ENCODE measurements at places on chromosomes 1 and 21.
A peak's percentile ranks its signal among the peaks of the same experiment; 100 is the strongest.

DNA sequence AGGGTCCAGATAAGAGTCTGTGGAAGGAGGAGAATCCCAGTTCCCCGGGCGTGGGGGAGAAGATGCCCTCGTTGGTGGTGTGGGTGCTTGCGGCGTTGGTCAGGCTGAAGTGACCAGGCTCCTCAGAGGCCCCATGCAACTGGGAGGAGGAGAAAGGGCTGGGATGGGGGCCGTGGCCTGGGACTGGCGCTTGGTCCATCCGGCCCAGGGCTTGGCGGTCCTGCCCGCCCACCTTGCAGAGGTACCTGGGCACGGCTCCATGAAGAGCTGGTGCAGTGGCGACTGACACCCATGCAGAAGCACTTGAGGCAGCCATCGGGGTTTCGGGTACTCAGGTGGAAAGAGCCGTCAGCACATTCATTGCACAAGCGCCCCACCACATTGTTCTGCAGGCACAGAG lies 60.8 kb downstream of the HSPG2 start:
- no peak for DNase-seq

DNA sequence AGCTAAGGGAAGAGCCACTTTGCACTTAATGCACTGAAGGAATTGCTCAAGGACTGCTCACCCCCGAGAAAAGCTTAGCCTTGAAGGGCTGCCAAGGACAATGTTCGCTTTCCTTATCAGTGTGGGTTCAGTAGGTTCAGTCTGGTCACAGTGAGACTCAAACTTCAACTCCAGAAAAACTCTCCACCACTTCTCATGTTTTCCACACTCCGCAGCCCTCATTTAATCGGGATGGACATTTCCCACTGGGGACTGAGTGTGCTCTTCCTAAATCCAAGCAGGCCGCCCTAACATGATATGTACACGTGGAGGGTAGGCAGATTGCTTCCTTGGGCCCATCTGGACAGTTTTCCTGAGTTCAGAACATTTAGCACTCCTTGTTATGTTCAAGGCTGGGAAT lies 19.5 kb downstream of the SUSD4 start:
- no peak for DNase-seq

DNA sequence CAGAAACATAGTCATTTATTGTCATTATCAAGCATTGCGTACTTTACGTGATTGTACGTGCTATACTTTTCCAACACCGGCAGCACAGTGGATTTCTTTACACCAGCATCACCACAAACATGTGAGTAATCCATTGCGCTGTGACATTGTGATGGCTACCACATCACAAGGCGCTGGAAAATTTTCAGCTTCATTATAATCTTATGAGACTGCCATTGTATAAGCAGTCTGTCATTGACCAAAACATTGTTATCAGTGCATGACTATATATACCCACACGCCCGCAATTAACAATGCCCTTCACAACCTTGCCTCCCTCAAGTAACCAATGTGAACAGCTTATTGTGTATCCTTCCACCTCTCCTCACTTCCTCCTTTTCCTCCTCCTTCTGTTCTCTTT lies 137.6 kb downstream of the ZZZ3 start:
- DNase-seq, result no peak

- no peak for DNase-seq
Measured at GRCh38 chr21:45104560-45104959, 30.2 kb downstream of the ADARB1 start.

DNA sequence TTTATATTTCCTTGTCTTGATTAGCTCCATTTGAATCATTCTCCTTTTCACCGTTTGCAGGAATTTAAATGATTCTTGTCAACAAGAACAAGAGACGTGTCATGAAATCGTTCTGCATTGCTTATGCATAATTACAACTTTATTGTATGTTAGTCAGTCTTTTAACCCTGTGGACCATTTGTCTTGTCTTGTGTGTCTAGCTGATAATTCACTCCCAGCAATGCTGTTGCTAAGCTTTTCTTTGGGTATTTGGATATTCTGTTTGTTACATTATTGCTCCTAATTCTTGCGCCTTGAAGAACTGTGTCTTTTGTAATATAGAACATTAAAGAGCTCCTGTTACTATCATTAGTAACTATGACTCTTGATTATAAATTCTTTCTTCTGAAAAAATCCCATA lies 311.9 kb downstream of the RYR2 start:
- DNase-seq, result no peak

DNA sequence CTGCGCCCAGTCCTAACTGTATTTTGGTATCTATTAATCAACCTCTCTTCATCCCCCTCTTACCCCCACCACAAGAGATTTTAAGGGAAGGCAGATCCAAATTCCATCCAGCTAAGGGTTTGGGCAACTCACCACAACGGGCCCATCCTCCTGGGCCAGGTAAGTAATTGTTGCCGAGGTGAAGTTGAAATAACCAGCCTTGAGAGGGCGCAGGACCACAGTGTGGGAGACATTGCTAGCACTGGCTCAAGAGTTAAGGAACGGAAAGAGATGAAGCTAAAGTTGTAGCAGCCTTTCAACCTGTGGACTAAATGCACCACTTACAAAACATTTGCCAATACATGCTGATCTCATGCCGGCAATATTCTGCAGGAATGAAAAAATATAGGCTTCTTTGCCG lies 5.9 kb downstream of the SSR2 start:
- DNase-seq, result no peak

DNA sequence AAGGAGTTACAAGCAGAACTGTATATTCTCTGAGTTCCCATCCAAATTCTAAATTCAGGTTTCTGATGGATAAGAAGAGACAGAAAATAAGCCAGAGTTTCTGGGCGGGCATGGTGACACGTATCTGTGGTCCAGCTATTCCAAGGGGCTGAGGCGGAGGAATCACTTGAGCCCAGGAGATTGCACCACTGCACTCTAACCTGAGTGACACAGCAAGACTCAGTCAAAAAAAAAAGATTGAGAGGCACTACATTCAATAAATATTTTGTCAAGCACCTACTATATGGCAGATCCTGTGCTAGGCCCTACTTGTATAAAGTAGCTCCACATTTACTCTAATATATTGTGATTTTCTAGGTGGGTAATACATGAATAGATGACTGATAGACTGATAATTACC lies 6.4 kb upstream of the FRRS1 start:
- DNase-seq, result no peak

GRCh38 chr1:51738681-51739080 lies 121.8 kb downstream of the OSBPL9 start:
- DNase-seq, result no peak

DNA sequence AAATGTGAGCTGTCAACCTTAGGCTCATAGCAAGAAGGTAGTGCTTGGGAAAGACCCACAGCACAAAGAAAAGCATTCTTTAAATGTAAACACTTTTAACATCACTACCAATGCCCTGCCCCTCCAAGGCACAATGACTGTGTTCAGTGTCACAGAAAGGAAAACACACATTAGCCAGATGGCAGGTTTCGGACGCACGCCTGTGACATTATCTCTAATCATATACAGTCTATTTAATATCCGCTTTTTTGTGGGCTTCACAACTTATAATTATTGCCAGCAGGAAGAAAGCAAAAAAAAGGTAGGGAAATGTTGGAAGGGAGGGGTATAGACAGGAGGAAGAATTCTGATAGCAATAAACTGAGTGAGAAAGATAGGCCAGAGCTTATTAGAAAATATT lies 112.4 kb upstream of the BEND5 start:
- no peak for DNase-seq

DNA sequence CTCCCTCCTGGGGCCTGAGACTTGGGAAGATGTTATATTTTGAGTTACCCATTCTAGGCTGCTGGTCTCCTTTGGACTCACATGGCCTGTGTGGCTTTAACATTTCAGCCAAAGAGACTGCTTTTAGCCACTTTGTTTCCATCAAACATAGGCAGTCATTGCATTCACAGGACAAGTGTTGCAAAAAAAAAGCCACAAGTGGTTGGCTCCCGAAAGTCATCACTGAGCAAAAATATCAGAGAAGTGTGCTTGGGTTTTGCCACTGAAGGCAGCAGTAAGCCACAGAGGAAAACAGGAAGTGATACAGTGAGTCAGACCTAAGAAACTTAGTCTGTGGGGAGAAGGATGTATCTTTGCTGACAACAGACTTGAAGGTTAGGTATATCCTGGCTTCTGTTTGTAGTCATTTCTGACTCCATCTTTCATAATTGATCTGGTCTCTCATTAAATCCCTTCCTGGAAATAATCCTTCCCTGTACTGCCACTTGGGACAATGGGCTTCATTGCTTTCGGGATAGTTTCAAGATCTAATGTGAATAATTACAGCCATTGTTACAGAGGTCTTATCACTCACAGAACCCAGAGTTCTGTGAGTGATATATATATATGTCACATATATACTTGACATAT lies 80.9 kb downstream of the COLGALT2 start:
- peak; percentile 84 for DNase-seq
